ENCODE measurements at places on chromosomes 13 and 19. TPM values are rescaled to one million over a fixed set of nuclear protein-coding genes. Genes with fewer than 3 reads are reported as not detected.

- H3K27ac ChIP-seq, result no peak overlapping the region
- no peaks in the 10 kb centered on the region for H3K36me3 ChIP-seq
- no peak for DNase-seq
- H3K4me1 ChIP-seq, result peaks cover 19% of the 10 kb centered on the region
- H3K27me3 ChIP-seq, result no peaks in the 10 kb centered on the region
Measured at GRCh38 chr19:18587962-18588610, 512 bp upstream of the REX1BD start.

GRCh38 chr19:46284635-46285034 is 12.2 kb upstream of the HIF3A start:
- no peak for DNase-seq
- H3K4me1 ChIP-seq, result peaks cover 9% of the 10 kb centered on the region
- no peaks in the 10 kb centered on the region for H3K36me3 ChIP-seq
- no peak overlapping the region for H3K27ac ChIP-seq

GRCh38 chr13:99601535-99601934 is 100.3 kb downstream of the TM9SF2 start:
- no peaks in the 10 kb centered on the region for H3K36me3 ChIP-seq
- H3K4me1 ChIP-seq, result peaks cover 4% of the 10 kb centered on the region
- H3K4me3 ChIP-seq, result no peak overlapping the region
- no peaks in the 10 kb centered on the region for H3K27me3 ChIP-seq
- DNase-seq, result no peak

Gene IRGC
- total RNA-seq, result not detected

DNA sequence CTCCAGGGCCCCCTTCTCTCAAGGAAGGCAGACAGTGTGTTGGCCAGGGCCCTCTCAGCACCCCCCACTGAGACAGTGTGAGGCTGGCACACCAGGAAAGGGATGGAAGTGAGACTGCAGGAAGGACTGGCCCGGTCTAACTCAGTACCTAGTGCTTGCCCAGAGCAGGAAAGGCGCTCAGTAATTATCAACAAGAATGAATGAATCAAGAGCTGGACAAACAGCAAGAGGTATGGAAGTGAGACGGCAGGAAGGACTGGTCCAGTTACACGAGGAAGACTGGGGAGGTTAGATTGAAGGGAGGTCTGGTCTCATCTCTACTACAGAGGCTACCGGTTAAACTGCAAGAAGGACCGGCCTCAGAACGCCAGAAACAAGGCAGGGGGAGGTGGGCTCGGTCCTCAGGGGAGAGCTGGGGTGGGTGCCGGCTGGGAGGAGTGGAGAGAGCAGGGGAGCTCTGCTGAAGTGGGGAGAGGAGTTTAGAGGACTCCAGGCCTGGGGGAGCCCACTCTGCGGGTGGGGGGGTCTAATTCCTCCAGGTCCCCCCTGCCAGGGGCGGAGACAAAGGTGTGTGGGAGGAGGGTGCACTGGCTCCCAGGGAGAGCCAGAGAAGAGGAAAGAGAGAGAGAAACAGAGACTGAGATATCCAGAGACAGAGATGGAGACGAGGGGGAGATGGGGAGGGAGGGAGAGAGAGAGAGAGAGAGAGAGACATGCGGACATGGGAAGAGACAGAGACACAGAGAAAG is 1.1 kb downstream of the SLC8A2 start:
- no peak for DNase-seq
- H3K27ac ChIP-seq, result no peak overlapping the region
- no peaks in the 10 kb centered on the region for H3K36me3 ChIP-seq
- H3K4me3 ChIP-seq, result no peak overlapping the region
- H3K27me3 ChIP-seq, result peaks cover 29% of the 10 kb centered on the region

- no peak within 1 kb of the TSS for H3K4me3 ChIP-seq
- H3K27me3 ChIP-seq, result peaks cover 9% of the 10 kb centered on the region
- no peak within 1 kb of the TSS for H3K27ac ChIP-seq
- H3K36me3 ChIP-seq, result no peaks in the 10 kb centered on the region
- H3K4me1 ChIP-seq, result no peaks in the 10 kb centered on the region
Measured at GRCh38 chr19:41088151-41088550, at the start of gene CYP2A13. Gene CYP2A13, plus strand, starts transcription at chr19:41088451. Its CDS starts 21 bp downstream, at chr19:41088472.

GRCh38 chr13:34941835-34942731 is at the start of gene NBEA:
Gene NBEA, plus strand, starts transcription at chr13:34942270. Its CDS starts 551 bp downstream, at chr13:34942821.
- H3K36me3 ChIP-seq, result no peaks in the 10 kb centered on the region
- peaks cover 15% of the 10 kb centered on the region for H3K4me1 ChIP-seq
- DNase-seq, result peak; percentile 85
- peak within 1 kb of the TSS; percentile 88 for H3K4me3 ChIP-seq
- no peak within 1 kb of the TSS for H3K27ac ChIP-seq

Gene ETHE1
- total RNA-seq, result 30.2 TPM

DNA sequence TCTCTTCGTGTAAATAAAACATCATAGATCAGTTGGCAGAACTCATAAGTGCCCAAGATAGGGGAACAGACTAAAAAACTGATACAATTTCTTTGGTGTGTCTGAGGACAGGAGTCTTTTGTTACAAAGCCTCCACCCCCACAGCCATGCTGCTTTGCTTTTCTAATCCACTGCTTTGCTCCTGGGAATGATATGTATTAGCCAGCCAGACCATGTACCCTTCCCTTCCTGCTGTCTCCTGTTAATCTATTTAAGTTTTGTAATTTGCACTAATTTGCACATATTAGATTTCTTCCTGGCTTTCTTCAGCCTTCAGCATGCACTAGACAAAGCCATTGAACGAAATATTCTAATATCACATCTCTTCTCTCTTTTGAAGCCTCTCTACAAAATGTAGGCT is 130.5 kb downstream of the MAB21L1 start:
- no peak overlapping the region for H3K27ac ChIP-seq
- no peaks in the 10 kb centered on the region for H3K27me3 ChIP-seq
- H3K36me3 ChIP-seq, result no peaks in the 10 kb centered on the region
- DNase-seq, result no peak
- H3K4me3 ChIP-seq, result no peak overlapping the region
- peaks cover 11% of the 10 kb centered on the region for H3K4me1 ChIP-seq

- no peaks in the 10 kb centered on the region for H3K4me1 ChIP-seq
- no peak overlapping the region for H3K4me3 ChIP-seq
Measured at GRCh38 chr19:54795758-54796157, 7.7 kb upstream of the KIR2DL4 start.
